ENCODE measurements at places on chromosomes 12 and 14.

DNA sequence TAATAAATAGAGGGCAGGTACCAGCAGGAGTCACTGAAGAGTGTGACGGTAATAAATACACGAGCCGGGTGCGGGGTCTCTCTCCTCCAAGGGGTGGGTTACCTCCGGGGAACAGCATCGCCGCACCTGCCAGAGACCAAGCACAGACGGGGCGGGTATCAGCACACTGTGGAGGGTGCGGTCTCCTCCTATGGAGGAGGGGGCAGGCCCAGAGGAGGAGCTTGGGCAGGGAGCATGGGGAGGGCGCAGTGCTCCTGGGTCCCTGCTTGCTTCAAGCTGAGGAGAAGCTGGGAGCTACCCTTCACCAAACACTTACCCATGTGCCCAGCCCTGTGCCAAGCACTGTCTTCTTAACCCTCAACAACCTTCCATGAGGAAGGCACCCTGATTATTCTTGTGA is 12.8 kb downstream of the PGF start:
- no peak for DNase-seq

GRCh38 chr12:4006743-4007142 is 133.5 kb upstream of the PARP11 start:
- DNase-seq, result no peak

DNA sequence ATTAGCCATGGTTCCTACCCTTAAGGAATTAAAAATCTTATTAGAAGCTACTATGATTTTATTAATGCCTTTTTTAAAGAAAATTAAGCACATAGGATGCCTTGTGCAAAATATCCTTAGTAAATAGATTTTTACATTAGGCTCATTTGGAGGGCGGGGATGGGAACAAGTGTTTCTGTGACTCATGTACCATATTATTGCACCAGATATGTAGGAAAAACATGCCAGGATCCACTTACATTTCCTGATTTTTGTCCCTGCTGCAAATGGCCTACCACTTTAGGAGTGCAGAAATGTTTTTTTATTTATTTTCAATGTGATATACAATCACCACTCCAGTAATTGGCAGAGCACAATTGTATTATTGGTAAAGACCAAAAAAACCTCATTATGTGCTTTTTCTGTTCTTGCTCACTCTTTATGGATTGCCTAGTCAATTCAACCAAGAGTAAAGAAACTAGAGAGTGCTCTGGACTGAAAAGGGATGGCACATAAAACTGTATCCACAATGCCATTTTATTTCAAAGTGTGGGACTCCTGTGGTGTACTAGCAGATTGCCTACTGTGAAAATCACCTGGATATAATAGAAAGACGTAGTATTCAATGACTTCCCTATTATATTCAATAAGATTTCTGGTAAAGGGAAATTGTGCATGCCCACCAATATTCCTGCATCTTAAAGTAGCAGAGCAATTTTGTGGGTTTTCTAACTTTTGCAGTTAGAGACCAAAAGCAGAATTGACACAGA is 86.9 kb downstream of the ANO6 start:
- DNase-seq, result no peak

GRCh38 chr12:95544756-95545155 is 6.5 kb downstream of the USP44 start:
- no peak for DNase-seq

- DNase-seq, result no peak
These were observed 73.8 kb upstream of the RIN3 start for GRCh38 chr14:92439537-92440344.

- DNase-seq, result no peak
These were observed 379.6 kb downstream of the ETNK1 start for GRCh38 chr12:23004473-23005020.

- DNase-seq, result no peak
These were observed 192.8 kb downstream of the NTF3 start for GRCh38 chr12:5624486-5625272.

All from memory B cell (primary cell).